Stimulated activated CD4-positive, alpha-beta T cell treated with anti-CD3 and anti-CD28 coated beads, Interleukin-1b, Interleukin-23, amount 100 ng/mL, for 24 hours (primary cell): ENCODE measurements at places on chromosomes 5 and 9.

GRCh38 chr9:21852754-21853153, 50.3 kb downstream of the MTAP start:
- DNase-seq, result no peak

GRCh38 chr9:70902171-70902570, 219.2 kb downstream of the TRPM3 start:
- DNase-seq, result no peak

- DNase-seq, result no peak
Observed at GRCh38 chr9:79600466-79600865, 28.7 kb downstream of the TLE4 start.

- no peak for DNase-seq
Observed at GRCh38 chr9:1018121-1018520, 32.0 kb upstream of the DMRT2 start.

DNA sequence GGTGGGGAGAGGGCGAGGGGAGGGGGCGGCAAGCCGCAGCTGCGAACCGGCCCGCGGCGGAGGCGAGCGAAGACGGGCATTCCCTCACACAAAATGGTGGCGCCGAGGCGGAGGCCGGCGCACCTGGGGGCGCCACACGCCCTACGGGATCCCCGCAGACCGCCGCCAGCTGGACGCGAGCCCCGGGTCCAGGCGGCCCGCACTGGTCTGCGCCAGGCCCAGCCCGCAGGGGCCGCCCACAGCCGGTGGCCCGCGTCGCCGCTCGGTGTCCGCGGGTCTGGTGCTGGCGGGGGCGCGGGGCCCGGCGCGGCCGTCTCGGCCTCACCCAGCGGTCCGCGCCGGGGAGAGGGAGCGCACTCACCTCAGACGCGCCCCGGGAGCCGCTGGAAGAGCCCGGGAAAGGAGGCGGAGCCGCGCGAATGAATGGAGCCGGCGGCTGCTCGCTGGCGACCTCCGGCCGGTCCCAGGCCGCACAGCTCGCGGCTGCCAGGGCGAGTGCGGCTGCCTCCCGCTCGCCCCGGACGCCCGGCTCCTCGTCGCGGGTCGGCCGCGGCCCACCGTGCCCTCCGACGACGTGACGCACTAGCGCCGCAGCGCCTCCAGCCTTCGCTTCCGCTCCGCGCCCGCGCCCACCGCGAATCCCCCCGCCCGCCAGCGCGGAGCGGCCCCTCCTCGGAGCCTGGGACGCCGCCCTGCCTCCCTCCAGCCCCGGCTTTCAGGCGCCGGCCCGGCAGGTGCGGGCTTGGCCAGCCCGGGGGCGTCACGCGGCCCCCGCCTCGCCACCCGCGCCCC, at the start of gene FAM169A:
FAM169A (minus strand) TSS at position 584 of the 792 bp plus-strand sequence. CDS start 24,711 bp downstream, outside the sequence.
- peak; percentile 27 for DNase-seq

DNA sequence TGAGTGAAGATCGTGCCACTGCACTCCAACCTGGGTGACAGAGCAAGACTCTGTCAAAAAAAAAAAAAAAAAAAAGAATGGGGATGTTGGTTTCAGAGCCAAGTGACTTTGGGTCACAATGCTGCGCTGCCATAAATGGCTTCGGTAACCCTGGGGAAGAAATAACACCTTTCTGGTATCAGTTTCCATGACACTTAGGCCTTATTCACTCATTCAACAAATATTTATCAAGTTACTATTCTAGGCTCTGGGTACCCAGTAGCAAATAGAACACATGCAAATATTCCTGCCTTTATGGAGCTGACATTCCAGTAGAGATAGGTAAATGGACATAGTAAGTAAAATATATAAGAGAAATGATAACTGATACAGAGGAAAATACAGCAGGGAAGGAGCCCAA, 454.2 kb downstream of the PDE4D start:
- no peak for DNase-seq

GRCh38 chr5:163525096-163525495, 19.7 kb downstream of the MAT2B start:
- DNase-seq, result no peak

GRCh38 chr5:61496446-61496845, 164.4 kb downstream of the ZSWIM6 start:
- no peak for DNase-seq
